Muscle of leg (tissue), 16 donors: ENCODE measurements at places on chromosomes 1 and 21. TPM values are rescaled to one million over a fixed set of nuclear protein-coding genes. Genes with fewer than 3 reads are reported as not detected.

The S100A7 gene
- total RNA-seq: not detected

The MANEAL gene
- 2.7 TPM for total RNA-seq

The OR2T2 gene
- not detected for total RNA-seq

The INKA2 gene
- 37.7 TPM for total RNA-seq
